Activated CD8-positive, alpha-beta memory T cell treated with anti-CD3 and anti-CD28 coated beads, Interleukin-2, amount 50 U/mL, for 48 hours (primary cell): ENCODE measurements at places on chromosomes 3 and 15.

GRCh38 chr3:22659651-22660475 is 543.3 kb upstream of the UBE2E2 start:
- DNase-seq: no peak

GRCh38 chr3:106398891-106399600 is 530.2 kb upstream of the CBLB start:
- DNase-seq: no peak

- no peak for DNase-seq
Observed at GRCh38 chr15:64895285-64896065, 16.2 kb upstream of the ANKDD1A start.

DNA sequence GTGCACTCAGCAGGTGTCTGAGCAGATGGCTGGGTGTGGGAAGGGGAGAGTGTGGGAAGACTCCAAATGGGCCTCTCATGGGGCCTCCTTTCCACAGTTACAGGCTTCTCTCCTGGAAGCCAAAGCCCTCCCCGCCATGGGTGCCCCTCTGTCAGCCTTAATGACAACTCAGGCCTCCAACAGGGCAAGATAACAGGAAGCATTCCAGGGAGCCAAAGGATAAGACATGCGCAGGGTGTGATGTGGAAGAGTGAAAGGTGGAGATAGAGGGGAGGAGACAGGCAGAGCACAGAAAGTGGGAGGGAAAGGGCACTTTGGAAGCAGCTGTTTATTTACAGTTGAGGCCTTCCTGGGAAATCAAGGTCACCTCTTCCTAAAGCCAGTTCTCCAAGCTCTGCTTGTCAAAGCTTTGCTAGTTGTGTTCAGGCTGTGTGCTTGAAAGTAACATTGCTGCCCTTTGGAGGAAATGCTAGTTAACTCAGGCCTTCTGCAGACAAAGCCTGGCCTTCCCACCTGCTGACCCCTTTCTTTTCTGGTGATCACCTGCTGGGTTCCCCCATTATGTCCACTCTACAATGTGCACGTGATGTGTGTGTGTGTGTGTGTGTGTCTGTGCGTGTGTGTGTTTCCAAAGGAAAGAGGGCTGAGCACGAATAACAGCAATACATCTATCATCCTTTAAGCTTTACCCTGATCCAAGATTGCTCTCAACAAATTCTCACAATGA is 35.2 kb upstream of the SMAD3 start:
- no peak for DNase-seq

GRCh38 chr3:45940004-45940780 is 3.1 kb upstream of the CXCR6 start:
- no peak for DNase-seq

- no peak for DNase-seq
Observed at GRCh38 chr3:197227780-197228574, 70.4 kb downstream of the DLG1 start.

GRCh38 chr3:105174017-105174615 is 192.6 kb upstream of the ALCAM start:
- DNase-seq: no peak

- DNase-seq: no peak
Observed at GRCh38 chr3:34948517-34948916, 690.8 kb upstream of the ARPP21 start.

- no peak for DNase-seq
Observed at GRCh38 chr3:65948841-65949573, 89.7 kb downstream of the MAGI1 start.

- DNase-seq: no peak
Observed at GRCh38 chr15:35289024-35289617, 204.0 kb upstream of the NANOGP8 start.

- DNase-seq: no peak
Observed at GRCh38 chr15:98646546-98647025, 1.8 kb upstream of the IGF1R start.

DNA sequence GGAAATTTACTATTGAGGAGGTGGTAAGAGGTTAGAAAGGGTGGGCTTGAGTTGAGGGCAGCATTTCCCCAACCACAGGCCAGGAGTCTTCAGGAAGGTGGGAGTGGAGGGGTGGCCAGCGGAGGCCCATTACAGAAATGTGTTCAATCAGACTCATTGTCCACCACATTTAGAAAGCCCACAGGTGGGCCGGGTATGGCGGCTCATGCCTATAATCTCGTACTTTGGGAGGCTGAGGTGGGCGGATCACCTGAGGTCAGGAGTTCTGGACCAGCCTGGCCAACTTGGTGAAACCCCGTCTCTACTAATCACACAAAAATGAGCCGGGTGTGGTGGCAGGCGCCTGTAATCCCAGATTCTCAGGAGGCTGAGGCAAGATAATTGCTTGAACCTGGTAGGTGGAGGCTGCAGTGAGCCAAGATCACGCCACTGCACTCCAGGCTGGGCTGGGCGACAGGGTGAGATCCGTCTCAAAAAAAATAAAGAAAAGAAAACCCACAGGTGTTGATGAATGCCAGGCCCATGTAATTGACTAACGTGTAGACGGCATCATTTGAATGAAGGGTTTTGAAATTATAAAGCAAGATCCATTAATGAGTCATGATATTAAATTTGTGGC is 12.2 kb upstream of the SYNM start:
- no peak for DNase-seq

GRCh38 chr15:39272901-39273300 is 308.0 kb upstream of the THBS1 start:
- no peak for DNase-seq

DNA sequence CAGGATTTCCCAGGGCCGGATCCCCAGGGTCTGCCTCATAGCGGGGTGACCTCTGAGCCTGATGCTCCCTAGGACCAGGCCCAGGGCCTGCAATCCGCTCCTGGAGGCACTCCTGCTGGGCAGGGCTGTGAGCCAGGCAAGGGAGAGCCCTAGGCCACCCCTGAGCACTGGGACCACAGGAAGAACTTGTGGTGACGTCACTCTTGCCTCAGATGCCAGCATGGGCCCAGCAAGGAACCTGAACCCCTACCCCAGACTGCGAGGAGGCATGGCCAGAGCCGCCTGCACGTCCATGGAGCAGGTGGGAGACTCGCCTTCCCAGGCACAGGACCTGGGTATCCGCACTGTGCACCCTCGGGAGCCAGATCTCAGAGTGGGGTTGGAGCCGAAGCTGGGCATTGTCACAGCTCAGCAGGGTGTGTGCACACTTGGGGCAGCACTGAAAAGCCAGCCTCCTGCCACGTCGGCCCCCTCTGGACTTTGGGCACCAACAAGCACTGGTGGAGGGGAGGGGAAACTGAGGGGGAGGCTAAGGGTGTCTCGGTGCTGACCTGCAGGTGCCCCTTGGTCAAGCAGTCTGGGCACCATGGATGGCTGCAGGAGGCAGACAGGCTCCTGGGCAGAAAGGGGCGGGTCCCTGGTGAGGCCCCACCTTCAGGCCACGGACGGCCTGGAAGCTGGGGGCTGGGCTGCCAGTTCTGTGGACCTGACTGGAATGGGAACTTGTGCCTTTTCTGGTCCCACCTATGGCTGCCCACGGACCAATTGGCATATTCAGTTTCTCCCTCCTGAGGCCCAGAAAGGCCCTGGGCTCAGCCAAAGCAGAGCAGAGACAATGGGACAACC is 49.3 kb downstream of the SLC6A20 start:
- DNase-seq: no peak

DNA sequence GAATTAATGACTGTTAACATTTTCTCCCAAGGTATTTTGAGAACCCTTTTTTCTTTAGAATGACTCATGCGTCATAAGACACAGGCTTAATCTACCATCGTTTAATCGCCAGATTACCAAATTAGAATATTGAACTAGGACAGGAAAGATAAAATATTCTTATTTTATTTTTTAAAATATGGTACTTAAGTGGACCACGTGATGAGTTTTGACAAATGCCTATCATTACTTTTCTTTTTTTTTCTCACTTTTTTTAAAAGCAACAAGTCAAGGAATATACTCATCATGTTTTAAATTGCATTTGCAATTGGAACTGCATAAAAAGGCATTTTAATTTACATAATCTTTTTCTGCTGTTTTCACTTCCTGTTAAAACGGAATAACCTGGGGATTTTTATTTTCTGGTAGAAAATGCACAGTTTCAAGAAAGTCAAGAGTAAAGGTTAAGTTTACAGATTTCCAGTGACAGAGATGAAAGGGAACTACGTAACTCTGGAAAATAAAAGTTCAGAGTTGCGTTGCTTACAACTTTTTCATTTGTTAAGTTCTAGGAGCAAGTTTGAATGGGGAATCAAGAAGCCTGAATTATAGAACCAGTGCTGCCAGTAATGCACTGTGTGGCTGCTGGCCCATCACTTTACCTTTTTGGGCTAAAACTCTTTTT is 23.6 kb downstream of the SIAH2 start:
- no peak for DNase-seq

GRCh38 chr3:107938143-107938542 is 152.7 kb downstream of the CD47 start:
- DNase-seq: no peak

DNA sequence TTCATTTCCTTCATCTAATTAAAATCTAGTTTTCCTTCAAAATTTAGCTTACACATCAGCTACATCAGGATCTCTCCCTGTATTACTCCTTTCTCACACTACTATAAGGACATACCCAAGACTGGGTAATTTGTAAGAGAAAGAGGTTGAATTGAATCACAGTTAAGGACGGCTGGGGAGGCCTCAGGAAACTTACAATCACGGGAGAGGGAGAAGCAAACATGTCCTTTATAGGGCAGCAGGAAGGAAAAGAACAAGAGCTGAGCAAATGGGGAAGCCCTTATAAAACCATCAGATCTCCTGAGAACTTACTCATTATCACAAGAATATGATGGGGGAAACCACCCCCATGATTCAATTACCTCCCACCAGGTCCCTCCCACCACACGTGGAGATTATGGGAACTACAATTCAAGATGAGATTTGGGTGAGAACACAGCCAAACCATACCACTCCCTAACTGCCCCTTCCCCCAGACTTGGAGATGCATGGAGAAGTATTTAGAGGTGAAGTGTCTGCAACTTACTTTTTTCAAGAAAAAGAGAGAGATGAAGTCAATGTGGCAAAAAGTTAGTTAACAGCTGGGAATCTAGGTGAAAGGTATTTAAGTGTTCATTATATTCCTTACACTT is 21.3 kb downstream of the PRTG start:
- DNase-seq: no peak

- DNase-seq: no peak
Observed at GRCh38 chr3:54120657-54121413, 1.5 kb upstream of the CACNA2D3 start.

GRCh38 chr3:98460220-98460619 is 2.8 kb upstream of the OR5K1 start:
- no peak for DNase-seq
